ENCODE measurements at places on chromosomes 3 and 15.

- ATAC-seq: no peak
Measured at GRCh38 chr3:36211652-36211999, 168.7 kb upstream of the STAC start.

DNA sequence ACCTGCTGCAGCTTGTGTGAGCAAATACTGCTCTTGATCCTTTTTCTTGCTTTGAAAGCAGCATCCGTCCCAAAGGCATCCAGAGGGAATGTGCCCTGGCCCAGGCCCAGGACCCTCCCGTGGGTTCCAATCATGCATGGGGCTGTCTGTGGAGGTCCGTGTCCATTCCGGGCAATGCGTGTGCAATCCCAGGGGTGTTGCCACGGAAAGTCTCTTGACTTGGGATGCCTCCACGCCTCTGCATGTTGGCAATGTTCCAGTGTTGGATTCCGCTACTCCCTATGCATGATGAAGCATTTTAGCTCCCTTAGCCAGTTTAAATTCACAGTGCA lies 105.7 kb downstream of the SNRPN start:
- no peak for ATAC-seq

DNA sequence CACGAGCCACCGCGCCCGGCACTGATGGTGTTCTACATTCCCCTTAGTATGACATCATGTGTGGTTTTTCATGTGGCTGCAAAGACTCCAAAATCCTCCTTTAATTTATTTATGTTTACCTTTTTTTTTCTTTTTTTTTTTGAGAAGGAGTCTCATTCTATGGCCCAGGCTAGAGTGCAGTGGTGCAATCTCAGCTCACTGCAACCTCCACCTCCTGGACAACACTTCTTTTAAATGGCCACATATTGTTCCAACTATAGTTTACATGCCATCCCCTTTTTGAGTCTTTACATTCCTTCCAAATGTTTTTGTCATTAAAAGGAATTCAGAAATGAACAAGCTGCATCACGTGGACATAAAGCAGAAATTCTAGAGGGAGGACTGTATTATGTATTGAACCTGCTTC lies 10.3 kb upstream of the CDV3 start:
- no peak for ATAC-seq

DNA sequence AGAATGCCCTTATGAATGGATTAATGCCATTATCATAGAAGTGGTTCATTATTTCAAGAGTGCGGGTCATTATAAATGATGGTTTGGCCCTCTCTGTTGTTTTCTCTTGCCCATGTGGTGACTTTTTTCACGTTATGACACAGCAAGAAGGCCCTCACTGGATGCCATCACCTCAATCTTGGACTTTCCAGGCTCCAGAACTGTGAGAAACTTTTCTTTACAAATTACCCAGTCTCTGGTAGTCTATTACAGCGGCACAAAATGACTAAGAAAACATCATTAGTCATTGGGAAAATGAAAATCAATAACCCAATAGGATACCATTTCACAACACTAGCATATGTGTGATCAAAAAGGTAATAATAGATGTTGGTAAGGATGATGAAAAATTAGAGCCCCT lies 119.0 kb upstream of the LPP start:
- ATAC-seq: no peak

DNA sequence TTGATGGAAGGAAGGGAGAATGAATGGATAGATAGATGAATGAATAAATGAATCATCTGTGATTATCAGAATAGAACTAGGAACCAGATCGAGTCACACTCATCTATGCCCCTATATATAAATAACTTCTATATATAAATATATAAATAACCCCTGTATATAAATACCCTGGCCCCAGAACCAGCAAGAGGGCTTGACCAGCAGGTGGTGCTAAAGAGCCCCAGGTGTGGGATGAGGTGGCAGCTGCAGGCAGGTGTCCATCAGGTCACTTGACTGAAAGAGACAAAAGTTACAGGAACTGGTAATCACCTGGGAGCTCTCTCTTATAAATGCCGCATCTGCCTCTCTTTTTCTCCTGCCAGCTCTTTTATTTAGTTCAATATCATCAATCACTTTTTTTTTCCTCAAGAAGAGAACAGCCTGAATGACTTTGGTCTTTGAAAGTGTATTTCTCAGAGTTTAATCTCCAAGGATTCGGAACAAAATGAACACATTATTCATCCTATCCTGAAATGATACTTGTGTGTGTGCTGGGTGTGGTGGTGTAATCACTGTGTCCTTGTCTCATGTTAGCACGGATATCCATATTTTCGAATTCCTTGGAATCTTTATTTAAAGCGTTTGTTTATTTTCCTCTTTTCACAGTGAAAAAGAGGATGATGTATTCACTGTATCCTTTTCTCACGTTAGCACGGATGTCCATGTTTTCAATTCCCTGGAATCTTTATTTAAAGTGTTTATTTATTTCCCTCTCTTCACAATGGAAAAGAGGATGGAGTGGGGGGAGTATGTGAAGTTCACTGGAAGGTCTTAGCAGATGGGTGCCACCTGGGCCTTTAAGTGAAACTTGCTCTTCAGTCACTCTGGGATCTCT lies 35.4 kb upstream of the ATG7 start:
- ATAC-seq: peak; percentile 71

- ATAC-seq: no peak
Measured at GRCh38 chr3:183435661-183436060, 7.2 kb upstream of the MCF2L2 start.

DNA sequence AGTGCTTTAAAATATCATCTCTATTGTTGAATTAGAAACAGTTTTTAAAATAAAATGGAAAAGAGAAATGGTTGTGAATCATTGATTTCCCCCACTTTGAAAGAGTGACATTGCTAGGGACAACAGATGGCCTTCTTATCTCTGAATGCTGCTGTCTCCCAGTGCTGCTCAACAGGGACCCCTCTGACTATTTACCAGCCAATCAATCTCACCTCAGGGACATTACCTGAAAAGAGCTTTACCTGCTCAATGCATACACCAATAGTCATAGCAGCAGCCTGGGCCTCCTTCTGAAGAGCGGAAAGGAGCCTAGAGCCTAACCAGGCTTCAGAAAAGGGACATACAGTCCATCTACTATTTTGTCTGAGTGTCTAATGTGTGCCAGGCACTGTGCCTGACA lies 162.8 kb downstream of the CGGBP1 start:
- no peak for ATAC-seq

DNA sequence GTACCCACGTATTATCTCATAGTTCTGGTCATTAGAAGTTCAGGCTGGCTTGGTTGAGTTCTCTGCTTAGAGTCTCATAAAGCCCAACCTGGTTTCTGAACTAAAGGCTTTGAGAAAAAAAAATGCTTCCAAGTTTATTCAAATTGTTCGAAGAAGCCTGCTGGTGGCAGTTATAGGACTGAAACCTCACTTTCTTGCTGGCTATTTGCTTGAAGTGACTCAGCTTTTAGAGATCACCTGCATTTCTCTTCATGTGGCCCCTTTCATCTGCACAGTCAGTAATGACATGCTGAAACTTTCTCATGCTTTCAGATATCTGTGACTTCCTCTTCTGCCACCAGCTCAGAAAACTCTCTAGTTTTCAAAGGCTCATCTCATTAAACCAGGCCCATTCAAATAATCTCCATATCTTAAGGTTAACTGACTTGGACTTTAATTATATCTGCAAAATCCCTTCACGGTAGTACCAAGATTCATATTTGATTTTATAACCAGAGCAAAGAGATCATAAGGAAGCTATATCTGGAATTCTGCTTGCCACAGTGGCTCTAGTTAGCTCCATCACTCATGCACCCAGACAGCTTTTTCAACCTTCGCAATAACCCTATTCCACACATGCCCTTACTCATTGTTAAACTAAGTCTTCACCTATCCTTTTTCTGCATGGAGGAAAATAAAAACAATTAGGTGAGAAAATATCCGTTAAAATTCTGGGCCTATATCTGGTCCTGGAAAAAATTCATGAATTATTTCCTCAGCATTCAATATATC lies 433.8 kb upstream of the CBLB start:
- no peak for ATAC-seq

GRCh38 chr3:54830658-54831057 lies 97.2 kb downstream of the LRTM1 start:
- no peak for ATAC-seq

- no peak for ATAC-seq
Measured at GRCh38 chr15:101568309-101568708, 78.8 kb upstream of the PCSK6 start.

DNA sequence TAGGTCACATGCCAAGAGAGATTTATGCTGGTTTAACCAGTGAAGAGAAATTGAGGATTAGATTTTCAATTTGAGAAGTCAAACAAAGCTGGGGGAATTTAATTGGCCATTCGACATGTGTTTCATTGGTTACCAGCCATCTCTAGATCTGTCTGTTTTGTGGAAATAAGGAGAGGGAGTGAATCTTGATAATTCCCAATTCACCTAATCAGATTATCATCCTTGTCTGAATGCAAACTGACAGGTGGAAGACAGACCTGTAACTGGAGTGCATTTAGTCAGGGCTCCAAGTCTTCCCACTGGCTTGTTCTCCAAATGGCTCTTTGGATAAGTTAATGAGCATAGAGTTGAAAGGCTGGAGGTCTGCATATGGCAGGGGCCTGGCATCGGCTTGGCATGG lies 1049.3 kb downstream of the NTRK3 start:
- ATAC-seq: no peak

DNA sequence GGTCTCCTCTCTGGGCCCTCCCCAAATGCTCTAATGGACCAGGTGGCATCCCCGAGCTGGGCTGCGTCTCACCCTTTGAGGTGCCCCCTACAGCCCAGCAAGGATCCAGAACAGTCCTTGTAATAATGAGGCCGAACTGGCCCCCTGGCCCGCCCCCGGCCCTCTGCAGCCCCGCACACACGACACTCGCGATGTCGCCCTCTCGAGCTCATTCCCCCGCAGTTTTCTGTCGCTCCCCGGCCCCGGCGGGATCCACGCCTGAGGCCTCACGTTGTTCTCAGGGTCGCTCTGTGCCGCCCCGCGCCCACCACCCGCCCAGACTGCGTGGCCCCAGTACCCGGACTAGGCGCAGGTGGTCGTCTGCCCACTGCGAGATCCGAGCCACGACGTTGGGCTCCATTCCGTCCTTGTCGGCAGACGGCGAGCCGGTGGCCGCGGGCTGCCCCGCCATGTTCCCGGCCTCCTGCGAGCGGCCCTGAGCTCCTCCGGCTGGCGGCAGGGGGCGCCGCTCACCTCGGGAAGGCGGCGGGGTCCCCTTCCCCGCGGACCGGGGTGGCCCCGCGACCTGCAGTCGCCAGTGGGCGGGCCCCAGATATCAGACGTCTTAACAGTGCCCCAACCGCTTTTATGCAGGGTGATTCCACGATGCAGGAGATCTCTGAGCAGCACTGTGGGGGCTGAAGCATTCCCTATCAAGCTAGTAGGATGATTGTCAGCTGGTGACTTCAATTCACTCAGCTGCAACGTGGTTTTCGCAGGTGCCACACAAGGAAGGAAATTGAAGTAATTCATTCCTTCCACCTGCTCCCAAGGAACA lies at the start of gene C3orf33:
Gene C3orf33 (minus strand): TSS at position 477 of the 817 bp plus-strand sequence. CDS start 26 bp downstream, at position 451.
- peak; percentile 95 for ATAC-seq

GRCh38 chr3:175222356-175222755 lies 363.2 kb downstream of the NAALADL2 start:
- ATAC-seq: no peak

GRCh38 chr3:134867277-134867676 lies 72.2 kb downstream of the EPHB1 start:
- ATAC-seq: no peak

DNA sequence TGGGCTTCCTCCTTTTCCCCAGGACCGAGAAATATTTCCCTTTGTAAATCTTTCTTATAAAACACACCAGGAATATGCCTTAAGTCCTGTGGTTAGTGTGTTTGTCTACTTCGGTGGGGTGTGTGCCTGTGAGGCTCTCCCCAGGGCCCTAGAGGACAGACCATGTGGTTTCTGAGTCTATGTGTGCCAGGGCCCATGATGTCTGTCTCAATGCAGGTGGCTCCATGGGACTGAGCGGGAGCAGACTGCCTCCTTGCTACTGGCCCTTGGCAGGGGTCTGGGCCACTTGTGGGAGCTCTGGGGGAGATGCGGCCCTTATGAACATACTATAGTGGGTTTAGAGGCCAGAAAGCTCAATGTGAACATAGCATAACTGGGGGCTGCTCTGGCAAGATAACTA lies 37.6 kb downstream of the SCN5A start:
- ATAC-seq: no peak

DNA sequence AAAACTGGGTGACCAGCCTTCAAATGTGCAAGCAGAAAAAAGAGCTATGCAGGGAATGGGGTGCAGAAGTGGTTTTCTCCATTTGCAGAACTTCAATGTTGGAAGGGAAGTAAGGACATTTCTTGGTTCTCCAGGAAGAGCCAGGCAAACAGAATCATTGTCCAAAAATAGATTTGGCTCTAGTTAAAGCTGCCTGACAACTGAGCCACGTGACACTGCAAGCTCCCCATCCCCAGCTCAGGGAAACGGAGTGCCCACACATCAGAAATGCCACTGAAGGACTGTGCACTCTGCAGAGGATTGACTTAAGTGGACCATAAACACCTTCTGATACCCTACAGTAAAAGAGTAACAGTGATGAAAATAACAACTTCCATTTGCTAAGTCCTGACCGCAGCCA lies 195.6 kb upstream of the NSMCE3 start:
- no peak for ATAC-seq

DNA sequence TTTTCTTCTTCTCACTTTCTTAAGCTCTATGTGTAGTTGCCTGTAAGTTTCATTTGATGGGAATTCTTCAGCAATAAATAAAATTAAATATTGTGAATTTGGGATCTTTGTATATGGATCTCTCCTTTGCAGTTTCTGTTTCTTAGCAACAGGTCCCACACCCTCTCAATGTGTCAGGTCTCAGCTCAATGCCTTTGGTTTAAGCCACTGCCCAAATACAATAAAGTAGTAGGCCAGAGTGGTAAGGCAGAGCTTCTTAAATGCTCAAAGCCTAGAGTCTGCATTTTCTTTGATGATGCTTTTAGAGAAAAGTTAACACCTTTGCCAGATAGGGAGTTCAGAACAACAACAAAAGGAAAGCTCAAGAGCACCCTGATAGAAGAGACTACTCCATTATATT lies 343.7 kb downstream of the NSUN3 start:
- ATAC-seq: no peak

All from gastroesophageal sphincter (tissue), 4 donors.